ENCODE measurements at places on chromosomes 5 and 9. TPM values are rescaled to one million over a fixed set of nuclear protein-coding genes. Genes with fewer than 3 reads are reported as not detected.

- H3K36me3 ChIP-seq = no peaks in the 10 kb centered on the region
- H3K4me3 ChIP-seq = no peak overlapping the region
- DNase-seq = no peak
- H3K4me1 ChIP-seq = no peaks in the 10 kb centered on the region
- H3K27ac ChIP-seq = no peak overlapping the region
Observed at GRCh38 chr5:106086352-106086751, 1584.4 kb downstream of the EFNA5 start.

GRCh38 chr9:16653491-16654399 is 216.7 kb downstream of the BNC2 start:
- no peaks in the 10 kb centered on the region for H3K27me3 ChIP-seq
- H3K4me3 ChIP-seq = no peak overlapping the region

Gene MLANA
- total RNA-seq = not detected

Gene HMCN2
- total RNA-seq = 14.8 TPM
